ENCODE measurements at places on chromosomes 3 and 15.

- no peak for DNase-seq
These were observed 506.1 kb upstream of the PROK2 start for GRCh38 chr3:72290859-72291638.

DNA sequence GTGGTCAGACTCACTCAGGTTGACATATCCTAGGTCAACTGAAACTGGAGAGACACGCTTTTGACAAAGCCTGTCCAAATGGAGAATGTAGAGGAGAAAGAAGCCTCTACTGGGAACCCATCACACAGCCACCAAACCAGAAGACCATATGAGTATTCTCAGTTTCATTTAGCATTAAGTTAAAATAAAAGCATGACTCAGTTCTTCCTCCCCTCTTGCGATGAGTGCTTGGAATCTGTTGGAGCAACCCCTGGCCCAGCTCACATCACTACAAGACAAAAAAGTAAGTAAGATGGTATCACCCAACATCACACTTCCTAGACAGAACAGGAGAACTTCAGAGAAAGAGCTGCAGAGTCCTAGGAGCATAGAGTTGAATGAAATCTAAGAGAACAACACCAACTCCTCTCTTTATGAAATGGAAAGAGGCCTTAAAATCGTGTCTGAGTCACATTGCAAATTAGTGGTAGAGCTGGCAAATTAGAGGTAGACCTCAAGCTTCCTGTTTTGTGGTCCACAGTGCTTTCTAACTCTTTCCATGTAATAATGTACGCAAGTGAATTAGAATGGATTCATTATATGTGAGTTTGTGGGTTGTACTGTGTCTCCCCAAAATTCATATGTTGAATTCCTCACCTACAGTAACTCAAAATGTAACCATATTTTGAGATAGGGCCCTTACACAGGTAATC, 51.2 kb downstream of the FGF12 start:
- DNase-seq: no peak

GRCh38 chr3:24088782-24089181, 143.7 kb downstream of the NR1D2 start:
- peak; percentile 25 for DNase-seq

DNA sequence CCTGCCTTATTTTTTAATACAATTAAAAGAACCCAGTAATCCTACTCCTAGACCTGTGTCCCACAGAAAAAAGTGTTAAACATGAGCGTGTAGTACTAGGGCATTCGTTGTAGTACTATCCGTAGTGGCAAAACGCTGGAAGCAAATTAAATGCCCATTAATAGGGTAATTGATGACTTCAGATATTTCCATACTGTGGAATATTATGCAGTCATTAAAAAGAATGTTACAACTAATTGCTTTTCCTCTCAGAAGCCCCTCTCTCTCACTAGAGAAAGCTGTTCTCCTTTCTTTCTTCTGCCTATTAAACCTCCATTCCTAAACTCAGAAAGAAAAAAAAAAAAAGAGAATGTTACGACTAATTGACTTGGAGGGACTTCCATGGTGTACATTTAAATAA, 2.7 kb downstream of the BBS4 start:
- no peak for DNase-seq

GRCh38 chr3:172112734-172113120, 73.3 kb downstream of the FNDC3B start:
- DNase-seq: no peak

DNA sequence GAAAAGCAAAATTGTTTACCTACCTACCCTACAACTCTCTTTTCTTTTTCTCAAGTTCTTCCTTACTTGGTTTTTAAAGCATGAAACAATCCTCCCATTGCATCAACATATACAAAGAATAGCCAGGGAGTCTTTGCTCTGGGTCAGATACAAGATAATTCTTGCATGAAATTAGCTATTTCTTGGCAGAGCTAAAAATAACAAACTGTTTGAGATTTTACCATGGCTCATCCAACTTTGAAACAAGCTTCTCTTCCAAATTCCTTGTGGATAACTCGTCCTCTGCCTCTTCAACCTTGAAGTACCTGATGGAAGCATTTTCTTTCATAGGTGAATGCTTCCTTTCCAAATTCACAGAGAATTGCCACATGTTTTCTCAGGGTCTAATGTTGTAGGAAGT, 9.2 kb upstream of the CBLB start:
- no peak for DNase-seq

GRCh38 chr3:155185631-155186071, 105.5 kb downstream of the MME start:
- DNase-seq: peak; percentile 83

GRCh38 chr15:71003319-71003718, 110.7 kb downstream of the LRRC49 start:
- DNase-seq: peak; percentile 20

DNA sequence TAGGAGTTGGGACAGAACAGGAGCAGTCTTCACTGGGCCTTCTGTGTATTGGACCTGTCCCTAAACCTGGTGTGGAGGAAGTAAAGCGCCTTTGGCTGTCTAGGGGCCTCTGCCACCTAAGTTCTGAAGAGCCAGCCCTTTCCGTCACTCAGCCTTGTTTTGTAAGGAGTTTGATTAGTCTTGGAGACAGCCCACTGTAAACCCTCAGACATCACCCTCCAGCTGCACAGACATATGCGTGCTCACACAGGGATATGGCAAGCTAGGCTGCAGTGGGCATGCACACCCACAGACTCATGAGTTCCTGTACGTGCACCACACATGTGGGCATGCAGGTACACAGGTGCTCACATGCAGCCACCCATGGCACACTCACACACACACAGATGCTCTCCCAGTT, 5.2 kb downstream of the PRKCD start:
- DNase-seq: no peak

DNA sequence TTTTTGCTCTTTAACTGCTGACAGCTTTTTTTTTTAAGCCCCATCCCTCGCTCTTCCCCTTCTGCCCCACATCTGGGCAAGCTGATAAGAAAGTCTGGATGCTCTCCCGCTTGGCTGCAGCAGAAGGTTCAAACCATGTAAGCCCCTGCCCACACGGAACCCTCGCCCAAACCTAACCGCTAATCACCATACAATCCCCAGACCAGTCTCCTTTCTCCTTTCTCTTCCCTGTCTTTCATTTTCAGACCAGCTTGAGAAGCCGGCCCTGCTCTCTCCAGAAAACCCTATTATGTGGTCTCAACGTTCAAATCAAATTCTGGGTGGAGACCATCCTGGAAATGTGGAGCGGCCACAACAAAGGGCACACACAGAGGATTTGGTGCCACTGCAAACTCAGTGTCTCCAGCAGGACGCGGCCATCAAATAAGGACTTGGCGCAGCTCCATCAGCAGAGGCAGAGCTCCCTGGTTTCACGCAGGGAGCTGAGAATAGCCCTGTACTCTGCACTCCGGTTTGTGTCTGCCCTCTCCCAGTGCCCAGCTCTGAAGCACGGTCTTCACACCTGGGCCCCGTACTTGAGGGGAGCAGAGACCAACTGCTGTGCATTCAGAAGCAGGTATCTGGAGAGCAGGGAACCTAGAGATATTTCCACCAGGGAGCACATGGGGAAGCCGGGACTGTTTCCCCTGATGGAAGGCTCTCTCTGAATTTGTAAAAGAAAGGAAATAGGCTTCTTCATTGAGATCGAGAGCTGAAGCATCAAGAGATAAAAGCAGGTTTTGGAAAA, 92.6 kb downstream of the XXYLT1 start:
- DNase-seq: peak; percentile 16

GRCh38 chr15:83904107-83905040, 250.5 kb downstream of the ADAMTSL3 start:
- peak; percentile 92 for DNase-seq

- no peak for DNase-seq
These were observed 85.2 kb upstream of the PRR23C start for GRCh38 chr3:139129892-139130291.

GRCh38 chr3:37590328-37591079, 271.2 kb upstream of the CTDSPL start:
- DNase-seq: no peak

DNA sequence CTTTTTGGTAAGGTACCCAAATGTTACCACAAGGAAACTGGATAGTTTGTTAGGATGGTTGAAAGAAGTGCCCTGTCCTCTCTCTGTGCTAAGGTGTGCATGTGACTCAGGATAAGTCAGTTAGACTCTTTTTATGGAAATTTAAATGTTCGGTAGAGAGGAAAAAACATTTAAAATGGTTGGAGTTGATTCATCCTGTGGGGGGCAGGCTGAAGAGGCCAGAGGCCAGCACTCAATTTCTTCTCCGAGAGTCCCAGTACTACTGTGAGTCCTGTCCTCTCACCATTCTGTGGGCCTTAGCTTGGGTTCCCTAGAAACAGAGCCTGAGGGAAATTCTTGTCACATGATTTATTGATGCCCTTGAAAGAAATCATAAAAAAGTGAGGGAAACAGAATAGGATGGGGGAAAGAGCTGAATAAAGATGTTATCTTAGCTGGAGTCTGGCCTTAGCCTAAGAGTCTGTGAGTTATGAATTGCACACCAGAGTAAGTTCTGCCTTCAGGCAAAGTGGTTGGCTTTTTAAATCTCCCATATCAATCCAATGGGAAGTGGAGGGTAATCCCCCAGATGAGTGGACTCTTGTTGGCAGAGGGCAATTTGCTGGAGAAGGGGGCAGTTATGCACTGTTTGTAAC, 106.5 kb upstream of the GALNT15 start:
- DNase-seq: peak; percentile 66

GRCh38 chr3:71384388-71384787, 199.1 kb downstream of the FOXP1 start:
- DNase-seq: peak; percentile 28

- no peak for DNase-seq
These were observed 9.7 kb downstream of the COL7A1 start for GRCh38 chr3:48585411-48585810.

GRCh38 chr3:116432795-116433194, 12.5 kb downstream of the LSAMP start:
- no peak for DNase-seq

DNA sequence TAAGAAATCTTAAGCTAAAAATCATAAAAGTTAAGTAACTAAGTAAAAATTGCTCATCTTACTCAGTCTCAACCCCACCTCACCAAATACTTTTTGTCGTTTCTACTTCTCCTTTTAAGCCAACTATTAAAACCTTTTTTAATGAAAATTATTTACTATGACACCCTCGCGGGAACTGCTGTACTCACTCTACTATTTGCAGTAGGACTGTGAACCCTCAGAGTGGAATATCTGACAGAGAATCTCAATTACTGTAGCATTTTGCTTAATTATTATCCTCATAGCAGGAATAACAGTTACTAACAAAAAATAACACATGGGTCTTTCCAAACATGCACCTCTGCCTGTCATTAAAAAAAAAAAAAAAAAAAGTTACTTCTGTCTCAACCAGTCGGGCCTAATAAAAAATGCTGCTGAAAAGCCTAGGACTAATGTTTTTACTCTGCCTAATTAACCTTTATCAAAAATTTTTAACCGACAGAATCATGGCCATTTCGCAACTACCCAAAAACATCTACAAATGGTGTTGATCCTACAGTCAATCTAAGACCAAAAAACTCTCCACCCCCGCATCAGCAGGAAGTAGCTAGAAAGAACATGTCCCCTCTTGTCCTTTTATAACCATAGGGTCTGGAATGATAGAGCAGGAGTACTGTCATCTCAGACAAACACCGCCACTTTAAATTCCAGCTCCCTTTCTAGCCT, 10.2 kb downstream of the ALDH1L1 start:
- no peak for DNase-seq

GRCh38 chr3:123610331-123610730, 25.5 kb upstream of the HACD2 start:
- no peak for DNase-seq

DNA sequence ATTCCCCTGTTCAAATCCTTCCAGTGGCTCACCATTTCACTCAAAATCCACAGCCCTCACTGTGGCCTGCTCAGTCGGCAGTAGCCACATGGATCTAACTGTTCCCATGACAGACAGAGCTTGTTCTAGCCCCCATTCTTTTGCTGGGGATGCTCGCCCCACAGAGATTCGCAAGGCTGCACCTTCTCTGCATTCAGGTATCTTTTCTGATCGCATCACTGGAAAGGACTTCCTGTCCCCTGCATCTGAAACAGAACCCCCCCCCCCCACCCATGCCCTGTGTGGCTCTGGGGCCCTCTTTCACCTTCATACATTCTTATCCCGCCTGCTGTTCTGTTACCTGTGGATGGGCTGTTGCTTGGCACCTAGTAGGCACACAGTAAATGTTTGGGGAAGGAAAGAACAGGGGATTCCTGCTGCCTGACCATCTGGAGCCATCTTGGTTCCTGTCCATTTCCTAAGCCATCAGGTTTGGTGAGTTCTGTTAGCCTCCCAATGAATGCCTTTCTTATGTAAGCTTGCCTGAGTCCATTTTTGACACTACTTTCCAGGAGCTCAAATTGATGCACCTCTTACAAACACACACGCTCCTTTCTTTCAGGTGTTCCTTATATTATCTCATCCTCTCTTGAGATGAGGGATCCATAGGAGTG, 42.9 kb upstream of the PGPEP1L start:
- DNase-seq: no peak

GRCh38 chr15:84929795-84930603, 45.5 kb downstream of the SLC28A1 start:
- peak; percentile 45 for DNase-seq

GRCh38 chr3:128697341-128697740, 28.6 kb upstream of the RAB7A start:
- DNase-seq: no peak

- DNase-seq: no peak
These were observed 82.2 kb downstream of the SCN11A start for GRCh38 chr3:38969317-38970235.

DNA sequence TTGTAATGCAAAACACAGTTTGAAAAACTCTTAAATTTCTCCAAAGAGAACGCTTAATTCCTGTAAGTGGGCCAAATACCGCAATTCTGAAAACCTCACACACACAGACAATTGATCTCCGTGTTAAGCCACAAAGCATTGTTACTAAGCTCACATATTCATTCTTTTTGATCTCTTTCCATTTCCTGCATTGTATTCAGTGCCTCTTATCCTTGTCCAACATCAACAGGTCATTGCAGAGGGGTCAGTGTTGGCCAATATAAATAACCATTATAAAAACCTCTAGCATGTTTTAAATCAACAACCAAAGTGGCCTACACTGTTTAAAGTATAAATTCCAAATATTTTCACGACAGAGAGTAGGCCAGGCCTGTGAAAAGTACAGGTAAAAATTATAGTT, 171.1 kb downstream of the PDZRN3 start:
- DNase-seq: peak; percentile 36

All from fibroblast of skin of abdomen (primary cell).